Nucleus accumbens (tissue), 56 donors: ENCODE measurements at places on chromosomes 5 and 9.
A peak's percentile ranks its signal among the peaks of the same experiment; 100 is the strongest.

DNA sequence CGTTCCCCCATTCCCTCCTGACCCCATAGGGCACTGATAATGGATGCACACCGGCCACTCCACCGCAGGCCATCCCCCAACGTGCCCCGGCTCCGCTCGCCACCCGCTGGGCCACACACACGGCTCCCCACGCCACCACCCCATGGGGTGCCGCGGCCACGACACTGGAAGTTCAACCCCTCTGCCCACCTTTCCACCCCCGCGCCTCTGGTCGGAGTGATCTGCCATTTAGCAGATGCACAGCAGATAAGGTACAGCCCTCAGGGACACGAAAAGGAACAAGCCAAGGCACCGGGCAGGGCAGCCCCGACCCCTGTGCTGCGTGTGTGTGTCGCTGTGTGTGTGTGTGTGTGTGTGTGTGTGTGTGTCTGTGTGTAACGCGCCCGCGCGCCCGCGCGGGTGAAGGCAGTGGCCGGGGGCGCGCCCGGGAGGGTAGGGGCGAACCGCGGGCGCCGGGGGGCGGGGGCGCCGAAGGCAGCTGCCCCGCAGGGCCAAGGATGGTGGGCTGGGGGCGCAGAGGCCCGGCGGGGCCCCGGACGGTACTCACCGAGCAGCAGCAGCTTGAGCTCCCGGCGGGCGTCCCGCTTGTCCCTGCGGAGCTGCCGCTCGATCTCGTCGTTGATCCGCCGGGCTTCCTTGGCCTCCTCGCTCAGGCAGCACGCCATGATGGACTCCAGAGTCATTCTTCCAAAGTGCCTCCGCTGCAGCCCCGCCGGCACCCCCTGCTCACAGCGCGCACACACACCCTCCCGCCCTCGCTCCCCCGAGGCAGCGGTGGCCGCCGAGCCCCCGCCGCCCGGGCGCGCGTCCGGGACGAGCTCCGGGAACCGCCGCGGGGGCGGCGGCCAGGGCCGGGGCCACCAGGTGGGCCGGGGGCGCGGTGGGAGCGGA is 813 bp downstream of the GNAQ start:
- no peak for DNase-seq

GRCh38 chr5:52787600-52788504 is at the start of the genes ITGA1 and PELO:
ITGA1 (plus strand) TSS chr5:52787916; CDS start chr5:52788354, 438 bp downstream.
PELO (plus strand) TSS chr5:52787916; CDS start chr5:52800395, 12,479 bp downstream.
- DNase-seq = peak; percentile 22

DNA sequence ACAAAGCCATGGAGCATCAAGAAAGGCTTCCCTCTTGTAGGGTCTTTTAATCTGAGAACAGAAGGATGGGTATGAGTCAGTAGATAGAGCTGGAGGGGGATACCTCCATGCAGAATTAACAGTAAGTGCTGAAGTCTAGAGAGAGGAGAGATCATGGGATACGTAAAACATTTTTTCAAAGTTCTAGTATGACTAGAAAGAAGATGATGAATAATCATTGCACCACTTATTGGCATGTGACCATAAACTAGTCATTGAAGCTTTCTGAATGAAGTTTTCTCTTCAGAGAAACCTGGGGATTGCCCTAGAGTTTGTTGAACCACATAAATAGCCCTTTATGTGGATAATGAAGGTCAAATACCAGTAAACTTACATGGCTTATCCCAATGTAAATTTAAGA is 48.6 kb upstream of the PTPRD start:
- DNase-seq = no peak

GRCh38 chr5:173248481-173248880 is 13.5 kb upstream of the NKX2-5 start:
- DNase-seq = no peak

DNA sequence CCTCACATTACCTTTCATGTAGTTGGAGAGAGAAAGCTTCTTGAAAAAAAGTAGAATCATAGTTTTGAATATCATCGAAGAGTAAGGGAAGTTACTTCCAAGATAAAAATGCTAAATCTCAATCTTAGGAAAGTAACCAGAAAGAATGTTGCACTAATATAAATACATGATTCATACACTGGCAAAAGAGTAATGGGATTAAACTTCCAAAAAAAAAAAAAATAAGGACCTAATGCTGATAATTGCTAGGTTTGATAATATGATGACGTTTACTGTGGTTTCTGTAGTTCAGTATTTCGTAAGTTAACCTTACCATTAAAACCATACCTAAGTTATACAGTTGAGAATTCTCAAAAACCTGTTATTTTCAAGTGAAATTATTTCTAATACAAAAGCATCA is 573.8 kb upstream of the CDH9 start:
- no peak for DNase-seq

GRCh38 chr5:56827049-56827448 is 11.7 kb downstream of the MAP3K1 start:
- no peak for DNase-seq

- no peak for DNase-seq
These were observed 2.9 kb downstream of the SLC45A2 start for GRCh38 chr5:33981408-33982162.

DNA sequence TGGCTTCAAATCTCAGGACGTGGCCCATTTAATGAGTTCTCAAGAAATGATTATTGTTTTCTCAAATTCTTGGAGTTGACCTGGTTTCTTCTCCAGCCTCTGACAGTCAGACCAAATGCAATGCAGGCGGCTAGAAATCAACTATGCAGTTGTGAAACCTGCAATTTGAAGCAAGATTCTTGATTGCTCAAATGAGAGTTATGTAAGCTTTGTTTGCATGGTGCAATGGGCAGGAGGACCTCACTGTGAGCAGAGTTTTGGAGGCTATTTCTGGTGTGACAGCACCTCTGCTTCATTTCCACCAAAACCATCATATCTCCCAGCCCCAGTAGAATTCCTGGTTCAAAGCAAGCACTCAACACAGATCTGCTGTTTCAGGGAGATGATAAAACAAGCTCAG is 500.0 kb upstream of the KLF4 start:
- DNase-seq = no peak

- no peak for DNase-seq
These were observed 25.8 kb downstream of the TJP2 start for GRCh38 chr9:69199769-69200470.
